ENCODE measurements at places on chromosomes 5 and 9.

DNA sequence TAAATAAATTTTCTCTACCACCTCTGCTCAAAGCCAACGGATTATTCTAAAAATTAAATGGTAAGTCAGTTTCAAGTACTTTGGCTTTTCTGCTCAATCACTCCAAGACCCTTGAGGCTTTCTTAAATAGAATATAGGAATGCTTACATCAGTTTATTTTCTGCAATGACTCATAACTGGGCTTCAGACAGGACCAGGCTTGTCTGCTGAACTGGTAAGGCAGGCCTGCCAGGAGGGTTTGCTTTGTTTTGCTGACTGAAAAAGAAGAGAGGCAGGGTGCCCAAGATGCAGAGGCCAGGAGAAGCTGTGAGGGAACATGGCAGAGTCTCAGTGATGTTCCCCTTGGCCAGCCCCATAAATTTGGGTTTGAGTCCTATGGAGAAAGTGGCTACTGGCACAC lies 60.3 kb upstream of the EPB41L4A start:
- DNase-seq, result peak; percentile 63

- DNase-seq, result peak; percentile 52
Observed at GRCh38 chr5:9654886-9655285, 24.7 kb upstream of the TAS2R1 start.

DNA sequence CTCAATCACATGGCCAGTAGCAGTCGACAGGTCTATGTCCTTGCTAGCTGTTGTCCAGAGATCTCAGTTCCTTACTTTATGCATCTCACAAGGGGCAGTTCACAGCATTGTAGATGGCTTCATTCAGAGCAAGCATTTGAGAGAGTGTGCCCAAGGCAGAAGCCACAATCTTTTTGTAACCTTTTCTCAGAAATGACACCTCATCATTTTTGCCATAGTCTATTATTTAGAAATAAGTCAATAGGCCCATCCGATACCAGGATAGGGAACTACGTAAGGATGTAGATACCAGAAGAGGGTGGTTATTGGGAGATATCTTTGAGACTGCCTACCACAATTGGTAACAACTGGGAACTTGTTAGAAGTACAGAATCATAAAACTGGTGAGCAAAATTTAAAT lies 37.1 kb downstream of the LURAP1L start:
- no peak for DNase-seq

GRCh38 chr5:125267636-125268248 lies 521.3 kb upstream of the ZNF608 start:
- DNase-seq, result no peak

DNA sequence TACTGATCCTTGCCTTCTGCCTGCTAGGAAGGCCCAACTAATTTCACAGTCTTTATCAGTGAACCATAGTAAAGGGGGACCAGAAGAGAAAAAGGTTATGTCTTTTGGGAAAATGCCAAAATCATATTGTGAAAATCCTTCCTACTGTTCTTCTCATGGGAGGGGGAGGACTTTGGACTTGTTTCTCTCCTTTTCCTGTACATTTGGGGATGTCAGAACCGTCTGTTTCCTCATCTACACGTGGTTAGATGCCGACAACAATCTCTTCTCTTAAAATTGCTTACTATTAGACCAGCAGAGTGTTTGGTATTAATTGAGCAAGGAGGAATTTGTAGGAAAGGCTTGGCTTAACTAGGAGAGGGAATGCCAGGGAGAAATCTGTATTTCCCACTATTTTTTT lies 77.2 kb downstream of the TMC1 start:
- DNase-seq, result no peak

- peak; percentile 17 for DNase-seq
Observed at GRCh38 chr9:20526500-20527319, 95.6 kb downstream of the MLLT3 start.

DNA sequence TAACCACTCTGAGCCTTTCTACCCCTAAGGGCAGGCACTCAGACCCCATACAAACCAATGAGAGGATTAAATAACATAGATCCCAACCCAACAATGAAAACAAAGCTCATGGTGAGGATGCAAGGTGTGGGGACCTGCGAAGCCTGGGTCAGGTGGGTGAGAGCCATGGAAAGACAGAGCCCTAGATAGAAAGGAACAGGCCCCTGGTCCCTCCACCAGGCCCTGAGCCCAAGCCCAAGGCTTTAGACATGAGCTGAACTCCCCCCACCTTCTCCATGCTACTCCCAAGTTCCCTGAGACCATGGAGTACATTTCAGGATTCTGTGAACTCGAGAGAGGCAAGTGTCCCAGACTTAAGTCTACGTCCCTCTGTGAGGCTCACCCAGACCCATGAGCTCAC lies 106.5 kb downstream of the SAXO1 start:
- DNase-seq, result no peak

DNA sequence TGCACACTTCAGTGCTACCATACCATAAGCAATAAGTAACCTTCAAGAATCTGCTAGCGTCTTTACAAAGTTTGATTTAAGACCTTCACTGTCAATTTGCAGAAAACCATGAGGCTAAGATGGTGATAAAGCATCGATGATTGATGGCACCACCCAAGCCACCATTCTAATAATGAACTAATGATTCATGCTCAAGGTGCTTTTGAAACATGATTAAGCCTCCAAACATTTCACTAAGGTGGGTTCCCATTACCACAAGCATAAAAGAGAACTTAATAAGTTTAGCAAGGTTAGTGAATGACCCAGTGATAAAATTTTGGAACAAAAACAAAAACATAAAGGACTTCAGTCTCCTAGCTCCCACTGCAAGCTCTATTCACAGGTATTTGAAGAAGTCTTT lies 214.7 kb downstream of the FBXL17 start:
- no peak for DNase-seq

DNA sequence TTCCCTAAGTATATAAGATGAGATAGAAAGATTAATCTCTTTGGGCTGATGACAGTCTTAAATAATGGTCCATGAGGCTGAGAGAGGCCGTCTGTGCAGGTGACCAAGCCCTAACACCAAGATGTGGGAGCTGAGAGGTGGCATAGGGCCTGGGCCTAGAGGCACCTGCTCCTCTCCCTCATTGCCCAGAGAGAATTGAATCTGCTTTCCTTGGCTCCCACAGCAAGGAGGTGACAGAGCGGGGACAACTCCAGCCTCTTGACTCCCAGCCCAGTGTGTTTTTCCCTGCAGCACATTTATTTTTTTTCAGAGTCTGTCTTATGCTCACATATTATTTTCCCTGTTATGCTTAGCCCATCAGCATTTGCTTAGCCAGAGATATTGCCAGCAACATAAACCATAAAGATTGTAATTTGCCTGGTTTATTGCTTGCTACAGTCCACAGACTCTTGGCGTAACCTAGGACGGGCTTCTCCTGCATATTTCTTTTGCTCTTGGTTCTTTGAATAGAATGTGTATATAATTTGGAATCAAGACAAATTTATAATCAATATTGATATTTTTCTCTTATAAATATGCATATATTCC lies 105.6 kb downstream of the NTRK2 start:
- no peak for DNase-seq

GRCh38 chr5:156420665-156421064 lies 93.7 kb downstream of the SGCD start:
- no peak for DNase-seq

GRCh38 chr5:135997673-135998335 lies 31.0 kb upstream of the TGFBI start:
- no peak for DNase-seq

DNA sequence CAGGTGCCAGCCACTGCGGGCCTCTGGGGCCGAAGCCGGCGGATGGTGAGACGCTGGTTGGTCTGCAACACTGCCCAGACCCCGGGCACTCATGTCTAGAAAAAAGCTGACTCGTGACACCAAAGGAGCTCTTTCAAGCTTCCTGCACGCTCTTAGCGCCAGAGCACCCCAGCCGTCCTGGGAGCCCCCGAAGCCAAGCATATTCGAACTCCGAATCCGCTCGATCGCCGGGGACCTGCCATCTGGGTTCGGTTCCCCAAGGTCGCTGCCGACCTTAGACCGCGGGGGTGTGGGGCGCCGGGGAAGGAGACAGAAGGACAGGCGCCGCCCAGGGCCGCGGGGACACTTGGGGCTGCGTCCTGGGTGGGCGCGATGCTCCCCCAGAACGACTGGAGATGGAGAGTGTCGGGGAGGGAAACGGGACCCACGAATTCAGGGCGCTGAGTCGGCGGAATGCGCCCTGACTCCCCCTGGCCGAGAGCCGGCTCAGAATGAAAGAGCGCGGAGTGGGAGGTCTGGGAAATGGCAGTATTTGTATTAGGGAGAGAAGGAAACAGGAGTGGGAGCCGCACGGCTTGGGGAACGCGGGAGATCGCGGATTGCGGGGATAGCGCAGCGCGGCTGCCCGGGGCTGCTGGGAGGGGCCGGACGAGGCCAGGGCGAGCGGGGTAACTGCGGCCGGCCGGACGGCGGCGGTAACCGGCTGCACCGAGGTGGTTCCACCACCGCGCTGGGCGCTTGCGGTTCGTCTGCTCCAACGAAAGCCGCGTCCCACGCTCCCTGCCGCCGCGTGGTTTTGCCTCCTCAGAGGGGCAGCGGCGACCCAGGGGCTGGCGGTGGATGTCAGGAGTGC lies 20.1 kb upstream of the MARCHF6 start:
- no peak for DNase-seq

DNA sequence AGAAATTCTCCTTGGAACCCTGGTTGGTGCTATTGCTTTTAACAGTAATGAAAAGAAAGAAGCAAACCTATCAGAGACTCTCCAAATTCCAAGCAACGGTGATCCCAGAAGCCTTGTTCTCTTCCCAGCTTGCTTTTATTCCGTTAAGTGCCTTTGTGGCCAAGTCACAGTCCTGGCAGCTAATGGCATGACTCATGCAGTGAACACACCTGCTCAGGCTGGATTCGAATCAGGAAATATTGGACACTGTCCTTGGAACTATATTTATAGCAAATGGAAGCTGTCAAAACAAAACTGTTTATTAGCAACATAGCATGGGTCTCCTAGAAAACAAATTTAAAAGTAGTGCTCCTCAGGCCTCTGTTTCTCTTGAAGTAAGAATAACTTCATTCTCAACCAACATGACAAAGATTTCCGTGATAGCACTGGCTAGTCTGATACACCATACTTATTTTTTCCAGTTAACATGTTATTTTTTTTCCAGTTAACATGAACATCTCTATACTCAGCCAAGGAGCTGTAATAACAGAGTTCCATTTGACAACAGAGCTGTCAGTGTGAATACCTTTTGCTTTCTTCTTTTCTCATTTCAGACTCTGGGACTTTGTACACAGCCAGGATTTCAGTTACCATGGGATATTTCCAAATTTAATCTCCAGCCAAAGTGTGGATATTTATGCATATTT lies 502.4 kb downstream of the GADD45G start:
- peak; percentile 6 for DNase-seq

GRCh38 chr5:179198825-179199224 lies 138.7 kb downstream of the ZNF354C start:
- DNase-seq, result no peak

GRCh38 chr9:106872641-106873040 lies 9.7 kb downstream of the ZNF462 start:
- no peak for DNase-seq

DNA sequence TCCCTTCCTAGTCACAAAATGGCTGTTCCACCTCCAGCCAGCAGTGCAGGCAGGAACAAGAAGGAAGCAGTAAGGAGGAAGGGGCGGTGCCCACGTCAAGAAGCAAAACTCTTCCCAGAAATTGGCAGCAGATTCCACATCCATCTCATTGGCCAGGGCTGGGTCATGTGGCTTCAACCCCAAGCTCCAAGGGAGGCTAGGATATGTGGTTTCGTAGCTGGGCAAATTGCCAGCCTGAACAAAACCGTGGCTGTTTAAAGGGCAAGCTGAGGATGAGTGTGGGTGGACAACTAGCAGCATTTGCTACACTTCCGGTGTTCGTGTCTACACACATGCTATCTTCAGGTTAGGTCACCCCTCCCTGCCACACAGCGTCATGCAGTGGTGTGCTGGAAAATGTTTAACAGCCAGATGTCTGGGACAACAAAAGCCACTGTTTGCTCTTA lies 92.1 kb upstream of the MAP1B start:
- DNase-seq, result peak; percentile 92

DNA sequence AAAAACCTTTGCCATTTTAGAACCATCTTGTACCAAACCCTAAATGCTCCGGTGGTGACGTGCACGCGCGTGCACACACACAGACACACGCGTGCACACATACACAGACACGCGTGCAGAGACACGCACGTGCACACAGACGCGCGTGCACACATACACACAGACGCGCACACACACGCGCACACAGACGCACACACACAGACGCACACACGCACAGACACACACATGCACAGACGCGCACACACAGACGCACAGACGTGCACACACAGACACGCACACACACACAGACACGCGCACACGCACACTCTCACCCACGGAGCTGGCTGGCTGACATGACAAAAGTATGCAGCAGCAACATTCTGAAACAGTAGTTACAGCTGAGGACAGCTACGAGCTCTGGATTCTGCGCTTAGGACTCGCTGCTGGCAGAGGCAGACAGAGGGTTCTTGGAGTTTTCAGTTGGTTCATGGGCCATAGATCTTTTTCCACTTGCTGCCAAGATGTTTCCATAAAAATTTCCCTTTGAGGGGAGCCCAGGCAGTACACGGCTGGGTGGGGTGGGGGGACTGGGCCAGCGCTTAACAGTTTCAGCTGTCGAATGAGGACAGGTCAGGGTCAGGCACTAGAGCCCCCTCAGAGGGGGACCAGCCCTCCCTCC lies 46.2 kb upstream of the UBAC1 start:
- no peak for DNase-seq

DNA sequence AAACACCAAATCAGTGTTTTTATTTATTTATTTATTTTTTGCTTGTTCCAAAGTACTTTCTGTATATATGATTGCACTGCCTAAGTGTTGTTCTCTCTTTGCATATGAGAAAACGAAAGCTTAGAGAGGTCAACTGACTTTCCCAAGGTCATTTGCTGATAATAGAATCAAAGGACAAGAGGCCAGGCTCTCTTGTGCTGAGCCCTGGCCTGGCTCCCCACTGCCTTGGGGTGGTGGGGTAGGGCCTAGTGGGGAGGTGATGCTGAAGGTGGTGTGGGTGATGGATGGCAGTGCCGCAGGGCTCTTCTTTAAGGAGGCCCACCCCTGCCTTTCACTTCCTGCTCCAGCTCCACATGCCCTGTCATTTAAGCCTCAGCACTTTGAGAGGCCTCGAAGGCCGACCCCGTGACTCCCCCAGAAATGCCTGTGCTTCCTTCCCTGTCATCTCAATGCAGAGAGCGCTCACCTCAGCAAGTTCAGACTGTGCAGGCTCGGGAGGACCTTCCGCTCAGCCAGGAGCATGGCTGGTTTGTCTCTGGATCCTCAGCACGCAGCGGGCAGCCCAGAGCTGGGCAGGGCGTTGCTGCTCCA lies 59.5 kb downstream of the SMIM23 start:
- DNase-seq, result no peak

Data from fibroblast of the aortic adventitia (primary cell).